ENCODE measurements at places on chromosomes 12 and 14.

DNA sequence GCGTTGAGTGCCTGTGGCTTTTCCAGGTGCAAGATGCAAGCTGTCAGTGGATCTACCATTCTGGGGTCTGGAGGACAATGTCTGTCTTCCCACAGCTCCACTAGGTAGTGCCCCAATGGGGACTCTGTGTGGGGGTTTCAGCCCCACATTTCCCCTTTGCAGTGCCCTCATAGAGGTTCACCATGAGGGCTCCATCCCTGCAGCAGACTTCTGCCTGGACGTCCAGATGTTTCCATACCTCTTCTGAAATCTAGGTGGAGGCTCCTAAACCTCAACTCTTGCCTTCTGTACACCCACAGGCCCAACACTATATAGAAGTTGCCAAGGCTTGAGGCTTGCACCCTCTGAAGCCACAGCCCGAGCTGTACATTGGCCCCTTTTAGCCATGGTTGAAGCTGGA is 52.9 kb downstream of the PRKCH start:
- DNase-seq: no peak

- DNase-seq: no peak
These were observed 527.2 kb downstream of the NRXN3 start for GRCh38 chr14:78697341-78697740.

GRCh38 chr14:55519473-55520080 is 60.4 kb upstream of the KTN1 start:
- DNase-seq: no peak

GRCh38 chr12:65532764-65533163 is 254.3 kb downstream of the MSRB3 start:
- no peak for DNase-seq

GRCh38 chr14:67673451-67673850 is 981 bp downstream of the VTI1B start:
- DNase-seq: no peak

GRCh38 chr12:68620519-68621471 is 10.1 kb downstream of the RAP1B start:
- DNase-seq: no peak

GRCh38 chr12:6262623-6263022 is 47.9 kb upstream of the PLEKHG6 start:
- DNase-seq: no peak

Measured in occipital lobe (tissue), 3 donors.